Foreskin keratinocyte (primary cell): ENCODE measurements at places on chromosomes 7 and 10.

- peak; percentile 40 for DNase-seq
Observed at GRCh38 chr10:26755443-26755903, 58.0 kb downstream of the PDSS1 start.

DNA sequence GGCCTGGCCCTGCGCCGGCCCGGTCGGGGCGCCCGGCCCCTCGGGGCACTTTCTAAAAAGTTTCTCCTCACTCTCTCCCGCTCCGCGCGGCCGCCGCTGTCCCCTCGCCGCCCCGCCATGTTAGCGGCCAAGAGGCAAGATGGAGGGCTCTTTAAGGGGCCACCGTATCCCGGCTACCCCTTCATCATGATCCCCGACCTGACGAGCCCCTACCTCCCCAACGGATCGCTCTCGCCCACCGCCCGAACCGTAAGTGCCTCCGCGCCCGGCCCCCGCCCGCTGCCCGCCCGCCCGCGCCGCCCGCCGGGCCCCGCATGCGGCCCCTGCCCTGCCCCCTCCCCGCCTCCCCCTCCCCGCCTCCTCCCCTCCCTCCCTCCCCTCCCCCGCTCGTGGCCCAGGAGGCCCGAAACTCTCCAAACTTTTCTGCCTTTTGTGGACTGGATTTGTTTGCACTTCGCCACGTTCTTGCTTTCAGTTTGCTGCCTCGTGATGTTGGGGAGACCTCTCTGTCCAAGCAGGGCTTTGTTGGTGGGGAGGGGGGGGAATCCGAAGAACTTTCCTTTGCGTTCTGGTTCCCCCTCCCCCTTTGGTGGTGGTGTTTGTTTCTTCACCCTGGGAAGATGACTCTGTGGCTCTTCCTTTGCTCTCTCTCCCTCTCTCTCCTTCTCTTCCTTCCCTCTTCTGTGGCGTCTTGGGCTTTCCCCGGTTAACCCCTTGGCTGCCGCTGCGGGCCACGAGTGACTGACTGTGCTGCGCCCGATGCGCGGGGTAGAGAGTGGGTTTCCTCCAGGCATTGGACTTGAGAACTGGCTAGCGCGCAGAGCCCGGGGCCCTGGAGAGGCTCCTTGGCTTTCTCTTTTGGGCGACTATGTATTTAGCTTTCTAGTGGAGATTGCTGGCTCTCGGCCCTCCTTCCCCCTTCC is 1.6 kb downstream of the TCF7L2 start:
- DNase-seq: peak; percentile 84

DNA sequence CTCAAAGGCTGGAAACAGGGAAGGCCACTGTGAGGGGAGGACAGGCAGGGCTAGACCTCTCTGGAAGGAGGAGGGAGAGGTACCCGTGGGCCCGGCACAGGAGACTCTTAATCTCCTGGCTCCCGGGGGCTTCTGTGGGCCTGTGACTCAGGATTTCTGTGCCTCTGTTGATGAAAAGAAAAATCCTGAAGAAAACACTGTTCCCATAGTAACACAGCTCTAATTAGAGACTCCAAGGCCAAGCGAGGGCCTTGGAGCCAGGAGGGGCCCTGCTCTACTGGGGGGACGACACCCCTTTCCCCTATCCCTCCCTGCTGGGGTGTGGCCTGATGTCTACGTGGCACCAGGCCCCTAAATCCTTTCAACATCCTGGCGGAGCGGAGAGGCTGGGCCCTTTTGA is 174.1 kb upstream of the TNRC18 start:
- DNase-seq: no peak

DNA sequence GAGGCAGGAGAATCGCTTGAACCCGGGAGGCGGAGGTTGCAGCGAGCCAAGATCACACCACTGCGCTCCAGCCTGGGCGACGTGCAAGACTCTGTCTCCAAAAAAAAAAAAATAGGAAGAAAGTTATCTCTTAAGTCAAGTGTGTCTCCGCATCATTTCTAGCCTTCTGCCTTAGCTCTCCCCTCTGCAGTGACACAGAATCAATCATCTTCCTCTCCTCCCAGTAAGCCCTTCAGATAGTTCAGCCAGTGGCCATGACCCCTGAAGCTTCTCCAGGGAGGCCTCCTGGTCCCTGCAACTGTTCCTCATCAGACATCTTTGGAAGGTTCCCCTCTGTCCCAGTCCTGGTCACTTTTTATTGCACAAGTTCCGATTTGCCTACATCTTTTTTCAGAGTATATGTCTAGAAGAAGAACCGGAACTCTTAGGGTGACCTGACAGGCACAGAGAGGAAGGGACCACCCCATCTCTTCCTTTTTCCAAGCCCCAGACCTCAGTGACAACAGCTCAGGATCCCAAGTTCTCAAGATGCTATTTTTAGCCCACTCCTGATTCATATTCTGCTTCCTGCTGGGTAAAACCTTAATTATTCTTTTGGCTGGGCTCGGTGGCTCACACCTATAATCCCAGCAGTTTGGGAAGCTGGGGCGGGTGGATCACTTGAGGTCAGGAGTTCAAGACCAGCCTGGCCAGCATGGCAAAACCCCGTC is 6.6 kb upstream of the RHBDD2 start:
- no peak for DNase-seq

DNA sequence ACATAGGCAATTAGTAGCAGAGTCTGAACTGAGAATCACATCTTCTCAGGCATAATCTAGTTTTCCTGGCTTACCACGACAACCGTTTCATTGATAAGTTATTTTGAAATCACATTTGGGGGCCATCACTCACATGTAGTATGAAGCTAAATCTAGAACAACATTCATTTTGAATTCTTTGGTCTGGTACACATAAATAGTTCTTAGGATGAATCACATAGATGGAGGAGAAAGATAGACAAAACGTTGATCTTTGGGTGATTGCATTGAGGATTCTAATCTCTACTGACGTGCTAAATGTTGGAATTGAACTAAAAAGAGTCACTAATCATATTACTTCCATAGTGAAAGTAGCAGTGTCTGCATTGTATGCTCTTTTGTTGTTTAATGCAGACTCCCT is 1022.6 kb downstream of the LRMDA start:
- DNase-seq: no peak

DNA sequence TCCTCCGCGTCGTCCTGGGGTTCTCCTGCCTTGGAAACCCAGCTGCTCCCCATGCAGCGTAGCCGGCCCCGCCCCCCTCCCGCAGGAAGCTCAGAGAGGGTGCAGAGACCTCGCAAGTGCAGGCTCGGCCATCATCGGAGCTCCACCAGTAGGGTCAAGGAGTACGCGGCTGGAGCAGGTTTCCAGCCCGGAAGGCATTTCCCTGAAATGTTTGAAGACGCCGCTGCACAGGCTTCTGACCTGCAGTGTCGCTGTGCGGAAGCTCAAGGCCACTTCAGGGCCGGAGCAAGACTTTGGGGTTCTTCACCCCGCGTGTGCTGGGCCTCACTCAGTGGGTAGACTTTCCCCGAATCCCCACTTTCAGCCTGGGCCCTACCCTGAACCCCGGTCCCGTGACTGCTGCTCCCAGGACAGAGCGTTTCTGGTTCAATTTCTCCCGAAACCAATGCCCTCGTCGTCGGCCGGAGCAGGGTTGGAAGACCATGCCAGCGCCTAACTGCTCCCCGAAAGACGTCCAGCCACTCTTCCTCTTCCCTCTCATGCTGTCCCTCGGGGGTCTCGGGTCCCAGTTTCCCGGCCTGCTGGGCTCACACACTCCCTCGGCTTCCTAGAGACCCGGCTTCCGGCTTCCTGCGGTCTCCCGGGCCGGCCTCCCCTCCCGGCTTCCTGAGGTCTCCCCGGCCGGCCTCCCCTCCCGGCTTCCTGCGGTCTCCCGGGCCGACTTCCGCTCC is 52.1 kb downstream of the INSIG1 start:
- DNase-seq: no peak

DNA sequence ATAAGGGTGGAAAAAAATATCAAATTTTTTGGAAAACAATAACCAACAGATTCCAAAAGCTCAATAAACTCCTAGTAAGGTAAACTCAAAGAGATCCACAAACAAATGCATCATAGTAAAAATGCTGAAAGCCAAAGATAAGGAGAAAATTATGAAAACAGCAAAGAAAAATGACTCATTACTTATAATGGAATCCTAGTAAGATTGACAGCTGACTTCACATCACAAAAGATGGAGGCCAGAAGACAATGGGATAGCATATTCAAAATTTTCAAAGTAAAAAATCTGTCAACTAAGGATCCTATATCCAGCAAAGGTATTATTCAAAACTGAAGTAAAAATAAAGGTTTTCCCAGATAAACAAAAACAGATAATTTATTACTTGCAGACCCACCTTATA is 183.4 kb upstream of the VIPR2 start:
- DNase-seq: no peak

DNA sequence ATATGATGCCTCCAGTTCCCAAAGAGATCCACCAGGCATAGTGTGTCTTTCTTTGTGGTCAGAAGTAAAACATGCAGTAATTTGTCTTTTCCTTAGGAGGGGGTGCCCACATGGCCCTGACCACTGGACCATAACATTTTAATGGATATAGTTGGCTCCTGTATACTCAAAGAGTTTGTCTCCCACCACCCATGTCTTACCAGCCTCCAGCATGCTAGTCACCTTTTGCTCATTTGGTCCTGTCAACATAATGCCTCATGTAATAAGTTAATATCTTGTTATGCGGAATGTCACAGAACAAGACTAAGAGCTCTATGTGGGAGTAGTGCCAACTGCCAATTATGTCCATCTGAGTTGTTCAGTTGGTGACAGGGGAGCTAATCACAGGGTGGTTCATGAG is 83.4 kb upstream of the IFRD1 start:
- no peak for DNase-seq

- no peak for DNase-seq
Observed at GRCh38 chr10:123517426-123517825, 148.7 kb upstream of the GPR26 start.
